ENCODE measurements at places on chromosomes 4 and X.

GRCh38 chr4:147943159-147943638 is 211.3 kb downstream of the ARHGAP10 start:
- no peak for DNase-seq

GRCh38 chrX:43898406-43899035 is 16.3 kb upstream of the MAOB start:
- no peak for DNase-seq

DNA sequence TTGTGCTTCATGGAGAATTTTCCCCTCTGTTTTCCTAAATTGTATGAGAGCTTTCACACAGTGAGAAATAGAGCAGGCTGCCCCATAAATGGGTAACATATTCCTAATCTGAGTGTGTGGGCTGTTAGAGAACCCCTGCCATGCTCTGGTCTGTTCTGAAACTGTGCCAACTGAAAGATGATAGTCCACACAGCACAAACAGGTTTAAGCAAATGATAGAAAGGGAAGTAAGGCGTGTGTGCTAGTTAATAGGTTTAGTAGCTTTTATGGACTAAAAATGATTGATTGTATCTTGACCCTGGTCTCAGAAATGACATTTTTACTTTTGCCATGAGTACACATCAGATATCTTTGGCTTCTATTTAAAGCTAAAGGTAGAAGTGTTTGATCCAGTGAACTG is 106.2 kb downstream of the PRRG1 start:
- DNase-seq: no peak

DNA sequence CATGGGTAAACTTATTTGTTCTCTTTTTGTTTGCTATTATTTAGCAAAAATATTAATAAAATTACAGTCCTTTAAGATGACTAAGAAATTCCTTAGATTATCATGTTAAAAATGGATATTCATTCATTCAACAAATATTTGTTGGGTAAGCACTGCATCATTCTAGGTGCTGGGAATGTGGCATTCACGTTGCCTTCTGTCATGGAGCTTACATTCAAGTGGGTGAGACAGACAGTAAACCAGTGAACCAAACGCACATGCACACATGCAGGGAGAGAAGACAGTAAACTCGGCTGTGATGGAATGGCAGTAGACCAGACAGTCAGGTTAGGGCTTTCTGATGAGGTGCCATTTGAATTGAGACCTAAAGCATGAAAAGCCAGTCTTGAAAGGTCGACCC is 91.8 kb downstream of the STOX2 start:
- DNase-seq: no peak

DNA sequence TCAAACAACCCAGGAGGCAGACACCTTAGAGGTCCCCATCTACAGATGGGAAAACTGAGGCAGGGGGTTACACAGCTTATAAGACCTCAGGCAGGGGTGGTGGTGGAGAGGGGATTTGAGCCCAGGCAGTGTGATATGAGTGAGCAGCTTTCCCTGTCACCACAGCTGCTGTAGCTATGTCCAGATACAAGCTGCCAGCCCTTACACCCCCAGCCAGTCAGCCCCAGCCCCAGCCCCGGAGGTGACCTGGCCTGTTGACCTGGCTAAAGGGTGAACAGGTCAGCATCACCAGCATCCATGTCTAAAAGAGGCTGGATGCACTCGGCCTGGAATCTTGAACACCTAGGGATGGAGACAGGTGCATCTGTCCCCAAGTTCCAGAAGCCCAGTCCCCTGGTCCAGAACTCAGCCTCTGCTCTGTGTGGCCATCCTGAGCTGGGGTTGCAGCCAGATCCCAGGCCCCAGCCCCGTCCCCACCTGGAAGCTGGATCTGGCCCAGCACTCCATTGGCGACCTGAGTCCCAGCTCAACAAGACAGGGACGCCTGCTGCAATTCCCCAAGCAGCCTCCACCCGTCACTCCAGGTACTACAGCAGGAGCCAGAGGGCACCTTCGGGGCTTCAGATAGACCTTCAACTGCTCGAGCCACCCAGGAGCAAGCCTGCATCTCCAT is 89.5 kb downstream of the JAKMIP1 start:
- no peak for DNase-seq

DNA sequence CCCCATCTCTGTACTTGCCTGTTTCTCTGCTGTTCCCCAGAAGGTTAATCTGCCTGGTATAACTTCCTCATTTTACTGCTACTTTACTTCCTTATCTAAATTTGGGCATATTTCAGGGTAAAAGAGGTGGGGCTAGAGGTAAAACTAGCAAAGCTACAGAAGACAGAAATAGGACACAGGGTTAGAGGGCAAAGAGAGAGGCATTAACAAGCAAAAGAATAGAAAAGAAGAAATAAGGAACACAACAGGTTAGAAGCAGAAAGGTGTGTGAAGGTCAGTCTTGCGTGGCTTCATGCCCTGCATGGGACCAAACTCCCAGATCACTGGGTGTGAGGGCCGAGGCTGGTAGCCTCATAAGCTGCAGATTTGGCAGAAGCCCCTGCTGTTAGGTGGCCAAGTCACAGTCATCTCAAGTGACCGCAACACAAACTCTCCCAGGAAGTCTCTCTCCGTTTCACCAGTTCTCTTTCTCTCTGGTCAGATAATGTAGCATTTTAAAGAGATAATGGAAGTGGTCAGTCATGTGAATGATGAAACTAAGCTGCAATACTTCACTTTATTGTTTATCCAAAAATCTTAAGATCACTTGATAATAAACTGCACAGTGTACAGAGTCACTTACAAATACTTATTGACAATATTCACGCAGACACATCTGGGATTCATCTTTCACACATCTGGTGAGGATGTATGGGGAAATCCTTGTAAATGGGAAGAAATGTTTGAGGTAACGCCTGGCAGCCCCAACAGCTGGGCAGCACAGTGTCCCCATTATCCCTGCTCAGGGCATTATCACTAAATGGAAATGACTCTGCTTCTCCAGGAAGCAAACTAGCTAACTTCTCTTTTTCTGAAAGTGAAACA is 16.4 kb downstream of the TMEM154 start:
- no peak for DNase-seq

- DNase-seq: no peak
Observed at GRCh38 chr4:187811591-187811990, 184.0 kb upstream of the ZFP42 start.

DNA sequence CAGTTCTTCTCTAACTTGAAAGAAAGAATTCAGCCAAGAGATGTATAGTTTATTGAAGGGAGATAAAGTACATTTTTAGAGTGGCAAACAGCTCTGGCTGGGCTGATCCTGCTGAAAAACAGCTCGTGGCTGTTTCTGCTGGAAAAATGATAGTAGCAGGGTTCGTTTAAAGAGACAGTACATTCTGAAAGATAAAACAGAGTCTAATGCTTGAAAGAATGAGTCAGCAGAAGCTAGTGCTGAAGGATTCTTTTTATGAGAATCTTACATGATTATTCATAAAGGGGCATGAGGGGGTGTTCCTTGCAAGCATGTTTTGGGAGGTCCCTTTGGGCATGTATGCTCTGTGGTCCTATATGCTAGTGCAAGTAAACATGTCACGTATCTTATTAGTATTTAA is 790.0 kb downstream of the PCDH18 start:
- DNase-seq: no peak

GRCh38 chrX:148049441-148049840 is 68.3 kb downstream of the FMR1NB start:
- DNase-seq: no peak

GRCh38 chr4:98778206-98778605 is 119.8 kb upstream of the TSPAN5 start:
- DNase-seq: no peak

DNA sequence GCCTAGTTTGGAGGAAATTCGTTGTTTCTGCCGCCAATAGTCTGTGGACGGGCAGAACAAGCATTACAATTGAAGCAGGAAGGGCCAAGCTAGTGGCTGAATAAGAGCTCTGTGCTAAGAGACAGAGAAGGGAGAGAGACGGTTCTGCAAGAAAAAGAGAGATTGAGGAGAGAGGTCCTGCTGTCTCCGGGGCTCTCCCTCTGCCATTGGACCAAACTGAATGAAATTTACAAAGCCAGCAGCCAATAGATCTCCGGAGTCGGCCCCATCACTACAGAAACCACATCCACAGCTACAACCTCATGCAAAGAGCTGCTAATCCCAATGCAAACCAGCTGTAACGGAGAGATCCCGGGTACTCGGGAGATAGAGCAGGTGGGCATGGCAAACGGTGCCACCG is at the start of gene NLGN4X:
Gene NLGN4X (minus strand): TSS at position 148 of the 400 bp plus-strand sequence. CDS start 77,401 bp downstream, outside the sequence.
- no peak for DNase-seq

DNA sequence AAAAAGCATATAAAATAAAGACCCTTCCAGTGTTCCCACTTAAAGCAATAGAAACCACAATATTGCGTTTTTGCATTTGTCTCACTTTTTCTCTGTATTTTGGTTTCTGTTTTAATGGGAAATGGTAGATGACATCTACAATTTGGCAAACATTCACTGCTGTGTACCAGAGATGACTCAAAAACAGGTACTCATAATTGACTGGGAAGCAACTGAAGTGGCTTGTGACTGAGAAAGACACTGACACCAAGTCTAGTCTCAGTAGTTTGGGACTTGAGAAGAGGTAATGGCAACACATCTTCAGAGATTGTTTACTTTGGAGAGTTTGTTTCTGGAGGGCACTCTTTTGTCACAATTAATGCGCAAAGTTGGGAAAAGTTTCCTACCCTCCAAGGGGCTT is 42.0 kb downstream of the AREG start:
- no peak for DNase-seq

GRCh38 chrX:124086411-124086810 is 124.9 kb downstream of the STAG2 start:
- no peak for DNase-seq

GRCh38 chr4:128519163-128519830 is 231.7 kb upstream of the PGRMC2 start:
- DNase-seq: no peak

- DNase-seq: no peak
Observed at GRCh38 chr4:5774416-5775036, 63.5 kb downstream of the EVC start.

- no peak for DNase-seq
Observed at GRCh38 chrX:22139822-22140221, 107.7 kb downstream of the PHEX start.

DNA sequence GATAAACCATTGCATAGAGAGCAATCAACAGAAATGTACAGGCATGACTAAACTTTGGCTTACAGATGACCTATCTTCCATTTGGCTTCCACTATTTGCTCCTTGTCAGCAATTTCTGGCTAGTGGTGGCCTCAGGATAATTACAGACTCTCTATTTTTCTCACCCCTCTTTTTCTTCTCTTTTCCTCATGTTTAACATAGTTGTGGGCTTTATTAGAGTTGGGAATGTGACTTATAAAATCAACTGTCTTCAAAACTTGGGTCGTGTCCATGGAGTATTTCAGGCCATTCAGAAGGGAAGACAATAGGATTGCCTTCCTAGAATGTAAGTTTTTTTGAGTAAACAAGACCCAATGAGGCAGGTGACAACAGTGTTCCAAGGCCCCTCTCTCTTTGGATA is 236.2 kb downstream of the FRAS1 start:
- no peak for DNase-seq

DNA sequence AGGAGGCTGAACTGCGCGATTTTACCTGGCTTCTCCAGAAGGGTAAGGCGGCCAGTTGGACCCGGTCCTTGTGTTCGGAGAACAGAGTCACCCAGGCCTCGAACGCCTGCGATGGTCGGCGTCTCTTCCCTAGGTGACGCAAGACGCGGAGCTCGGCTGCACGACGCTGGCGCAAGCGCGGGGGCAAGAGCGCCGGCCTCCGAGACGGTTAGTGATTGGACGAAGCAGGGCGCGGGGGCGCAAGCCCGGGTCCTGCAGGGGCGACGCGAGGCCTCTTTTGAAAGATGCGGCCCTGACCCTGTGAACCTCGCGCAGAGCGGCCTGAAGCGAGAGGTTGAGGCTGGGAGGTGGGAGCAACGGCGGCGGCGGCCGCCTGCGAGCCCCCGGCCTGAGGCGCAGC is 428 bp downstream of the ADAD1 start:
- no peak for DNase-seq

GRCh38 chr4:95556207-95556859 is 7.6 kb upstream of the UNC5C start:
- DNase-seq: no peak

GRCh38 chr4:57475424-57475823 is 365.2 kb upstream of the IGFBP7 start:
- no peak for DNase-seq

- no peak for DNase-seq
Observed at GRCh38 chrX:41858161-41858775, 65.1 kb downstream of the CASK start.

DNA sequence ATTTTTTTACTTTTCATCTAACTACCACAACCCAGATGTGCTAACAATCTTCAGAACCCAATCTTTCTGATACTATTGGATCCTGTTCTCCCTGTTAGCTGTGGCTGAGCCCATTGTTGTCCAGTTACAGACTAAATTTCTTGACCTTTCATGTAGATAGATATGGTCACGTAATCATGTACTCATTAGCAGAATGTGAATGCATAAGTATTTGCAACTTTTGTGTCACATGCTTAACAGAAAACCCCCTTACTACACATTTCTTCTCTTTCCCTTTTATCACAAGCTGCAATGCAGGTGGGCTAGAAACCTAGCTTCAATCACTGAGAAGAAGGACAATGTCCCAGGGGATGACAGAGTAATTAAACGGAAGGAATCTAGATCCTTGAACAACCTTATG is 13.1 kb upstream of the FAM13A start:
- DNase-seq: no peak

- DNase-seq: no peak
Observed at GRCh38 chr4:102574317-102574716, 73.2 kb downstream of the NFKB1 start.

DNA sequence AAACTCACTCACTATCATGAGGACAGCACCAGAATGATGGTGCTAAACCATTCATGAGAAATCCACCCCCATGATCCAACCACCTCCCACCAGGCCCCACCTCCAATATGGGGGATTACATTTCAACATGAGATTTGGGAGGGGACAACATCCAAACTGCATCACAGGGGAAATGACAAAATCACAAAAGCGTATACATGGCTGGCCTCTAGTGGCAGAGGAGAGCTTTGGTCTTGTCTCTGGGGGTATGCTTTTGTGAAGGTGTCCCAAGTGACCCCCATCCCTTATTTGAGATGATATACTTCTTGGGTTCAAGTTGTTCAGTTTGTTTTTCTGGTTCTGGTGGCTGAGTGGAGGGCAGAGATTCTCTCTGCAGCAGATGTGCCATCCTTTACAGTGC is 8.5 kb upstream of the SETD7 start:
- no peak for DNase-seq

DNA sequence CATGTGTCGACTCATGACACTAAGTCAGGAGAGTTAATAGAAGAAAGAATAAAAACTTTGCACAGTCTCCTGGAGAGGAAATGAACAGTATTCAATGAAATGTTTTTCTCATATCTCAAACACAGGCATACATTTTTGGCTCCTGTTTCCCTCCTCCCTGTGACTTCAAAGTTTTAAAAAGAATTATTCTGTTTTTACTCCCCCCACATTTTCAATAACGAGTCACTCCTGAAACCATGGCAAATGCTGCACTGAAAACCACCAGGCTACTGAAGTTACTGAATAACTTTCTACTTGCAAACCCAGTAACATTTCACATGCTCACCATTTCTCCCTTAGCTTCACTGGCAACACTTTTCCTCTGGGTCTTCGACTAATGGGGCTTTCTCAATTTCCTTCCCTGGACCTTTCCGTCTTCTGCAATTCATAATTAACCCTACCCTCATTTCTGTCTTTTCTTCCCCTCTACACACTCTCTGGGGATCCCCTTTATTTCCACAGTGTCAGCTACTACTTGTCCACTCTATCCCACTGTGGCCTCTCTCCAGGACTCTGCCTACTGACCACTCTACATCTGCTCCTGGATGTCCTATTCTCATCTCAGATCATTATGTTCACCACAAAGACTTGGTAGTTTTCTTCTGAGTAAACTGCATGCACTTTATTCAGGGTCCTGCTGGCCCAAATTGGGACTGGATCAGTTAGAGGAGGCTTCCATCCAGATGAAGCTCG is 225.8 kb upstream of the ETNPPL start:
- DNase-seq: no peak

Data from activated gamma-delta T cell treated with anti-CD3 and anti-CD28 coated beads, Interleukin-2, amount 50 U/mL, for 16 hours (primary cell).